Activated CD4-positive, alpha-beta T cell treated with anti-CD3 and anti-CD28 coated beads, Interleukin-2, Interleukin-6, amounts not matched to agents 100 ng/mL and 50 ng/mL, durations not matched to agents 16 hours and 8 hours (primary cell): ENCODE measurements at places on chromosomes 7 and 10.

GRCh38 chr10:71243756-71244395 lies 31.5 kb downstream of the UNC5B start:
- DNase-seq = no peak

GRCh38 chr7:79317728-79318127 lies 135.7 kb downstream of the MAGI2 start:
- DNase-seq = no peak

DNA sequence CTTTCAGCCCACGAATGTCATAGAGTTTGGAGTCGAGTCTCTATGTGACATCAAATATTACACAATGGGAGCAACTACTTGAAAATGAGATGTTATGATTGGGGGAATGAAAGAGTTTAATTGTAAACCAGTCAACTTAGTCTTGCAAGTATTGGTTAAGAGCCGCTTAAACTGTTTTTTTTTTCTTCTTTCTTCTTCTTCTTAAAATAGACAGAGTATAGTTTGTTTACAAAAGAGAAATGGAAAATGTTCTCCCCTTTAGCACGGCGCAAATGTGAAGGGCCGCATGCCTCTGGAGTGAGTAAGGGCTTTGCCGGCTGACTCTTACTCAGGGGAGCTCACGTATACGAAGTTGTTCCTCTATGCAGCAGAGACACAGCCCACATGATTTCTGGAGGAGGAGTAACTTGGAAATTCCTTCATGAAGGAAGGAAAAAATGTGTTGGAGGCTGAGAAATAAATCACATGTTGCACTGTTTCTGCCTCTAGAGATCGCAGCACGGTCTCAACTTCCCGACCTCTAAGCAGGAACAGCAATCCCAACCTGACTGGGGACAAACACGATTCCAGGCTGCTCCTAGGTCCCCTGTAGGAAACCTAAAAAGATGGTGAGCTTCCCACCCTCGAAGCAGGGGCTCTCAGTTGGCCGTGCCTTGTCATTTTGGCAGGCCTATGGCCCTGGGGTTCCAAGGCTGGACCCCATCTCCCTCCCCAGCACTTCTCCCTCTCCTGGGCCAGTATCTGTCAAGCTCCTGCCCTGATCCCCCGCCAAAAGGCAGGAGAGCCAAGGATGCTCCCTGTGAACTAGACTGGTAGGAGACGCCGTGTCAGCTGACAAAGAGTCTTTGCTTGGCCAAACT lies 44.8 kb downstream of the MYOF start:
- DNase-seq = no peak

DNA sequence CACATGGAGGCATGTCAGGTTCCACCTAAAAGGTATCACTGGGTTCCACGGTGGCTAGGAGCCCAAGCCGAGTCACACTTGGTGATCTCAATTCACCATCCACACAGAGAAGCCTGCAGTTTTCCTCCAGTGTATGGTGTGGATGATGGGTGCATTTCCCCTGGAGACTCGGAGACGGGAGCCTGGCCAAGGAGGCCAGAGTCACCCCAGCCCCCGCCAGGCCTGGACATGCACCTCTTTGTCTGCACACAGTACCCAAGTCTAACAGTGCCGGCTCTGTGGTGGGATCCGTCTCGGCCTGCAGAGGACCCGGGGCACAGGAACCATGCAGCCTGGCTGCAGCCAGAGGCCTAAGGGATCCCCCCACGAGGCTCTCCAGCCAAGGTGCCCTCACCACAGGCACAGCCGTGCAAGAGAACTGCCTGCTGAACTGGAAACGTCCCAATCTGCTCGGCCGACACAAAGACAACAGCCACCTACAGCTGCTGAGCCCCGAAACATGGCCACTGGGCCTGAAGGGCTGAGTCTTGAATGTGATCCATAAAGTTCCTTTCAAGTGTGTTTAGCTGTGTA lies 75.2 kb downstream of the DIP2C start:
- no peak for DNase-seq

GRCh38 chr7:25250386-25250785 lies 22.1 kb upstream of the NPVF start:
- DNase-seq = no peak
